ENCODE measurements at places on chromosomes 16 and 17. TPM values are rescaled to one million over a fixed set of nuclear protein-coding genes. Genes with fewer than 3 reads are reported as not detected.

GRCh38 chr16:14668556-14669223 is 25.4 kb downstream of the PLA2G10 start:
- peaks cover 17% of the 10 kb centered on the region for H3K4me1 ChIP-seq
- no peaks in the 10 kb centered on the region for H3K27me3 ChIP-seq
- H3K27ac ChIP-seq: no peak overlapping the region
- peaks cover 17% of the 10 kb centered on the region for H3K36me3 ChIP-seq
- no peak overlapping the region for H3K4me3 ChIP-seq

Gene CLEC18C
- total RNA-seq: 0.40 TPM

DNA sequence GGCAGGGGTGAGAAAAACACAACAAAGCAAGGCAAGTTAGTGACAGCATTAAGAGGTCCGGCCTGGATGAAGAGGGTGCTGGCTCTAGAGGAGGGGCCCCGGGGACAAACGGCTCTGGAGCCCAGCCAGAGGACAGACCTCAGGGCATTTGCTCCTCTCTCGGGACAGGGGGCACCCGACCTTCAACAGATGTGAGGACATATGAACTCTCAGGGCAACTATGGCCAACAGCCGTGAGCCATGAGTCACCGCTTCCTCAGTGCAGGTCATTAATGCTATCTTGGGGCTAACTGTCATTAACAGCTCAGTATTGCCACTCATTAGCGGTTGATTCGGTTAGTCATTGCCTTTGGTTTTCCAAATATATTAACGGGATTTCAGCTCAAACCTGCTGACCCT is 9.7 kb upstream of the ARL5C start:
- no peaks in the 10 kb centered on the region for H3K4me1 ChIP-seq
- H3K4me3 ChIP-seq: no peak overlapping the region
- no peak for DNase-seq
- H3K27ac ChIP-seq: no peak overlapping the region
- no peaks in the 10 kb centered on the region for H3K36me3 ChIP-seq
- no peaks in the 10 kb centered on the region for H3K27me3 ChIP-seq

DNA sequence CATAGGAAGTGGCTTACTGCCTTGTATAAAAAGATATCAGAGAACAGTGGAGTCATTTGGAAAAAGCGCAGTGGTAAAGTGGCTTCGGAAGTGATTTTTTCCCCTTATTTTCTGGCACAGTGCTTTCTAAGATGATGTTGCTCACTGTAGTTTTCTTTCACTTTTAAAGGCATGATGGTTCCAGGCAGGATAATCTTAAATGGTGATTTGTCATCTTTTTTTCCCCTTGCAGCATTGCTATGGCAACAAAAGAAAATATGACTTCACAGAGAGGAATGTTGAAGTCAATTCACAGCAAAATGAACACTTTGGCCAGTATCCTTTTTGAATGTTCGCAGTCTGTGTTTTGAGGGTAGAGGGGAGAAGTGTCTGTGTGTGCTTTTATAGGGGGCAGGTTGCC is 42.5 kb downstream of the GOSR1 start:
- no peaks in the 10 kb centered on the region for H3K27me3 ChIP-seq
- H3K27ac ChIP-seq: no peak overlapping the region
- H3K36me3 ChIP-seq: peaks cover 8% of the 10 kb centered on the region
- no peaks in the 10 kb centered on the region for H3K4me1 ChIP-seq

GRCh38 chr16:51267681-51268080 is 116.6 kb upstream of the SALL1 start:
- no peaks in the 10 kb centered on the region for H3K4me1 ChIP-seq
- H3K27me3 ChIP-seq: no peaks in the 10 kb centered on the region
- H3K36me3 ChIP-seq: no peaks in the 10 kb centered on the region
- no peak overlapping the region for H3K4me3 ChIP-seq
- no peak overlapping the region for H3K27ac ChIP-seq

Gene SLC38A8
- not detected for total RNA-seq
